Urinary bladder (tissue), 4 donors: ENCODE measurements at places on chromosomes 3 and 15. TPM values are rescaled to one million over a fixed set of nuclear protein-coding genes. Genes with fewer than 3 reads are reported as not detected.

GRCh38 chr3:139534455-139534812, 5.1 kb downstream of the RBP1 start:
- DNase-seq: no peak

The TMEM108 gene
- polyA plus RNA-seq: 23.8 TPM

GRCh38 chr3:117786349-117786748, 1076.8 kb downstream of the TUSC7 start:
- no peak for DNase-seq

- no peak for DNase-seq
Measured at GRCh38 chr3:155313300-155313699, 19.8 kb upstream of the STRIT1 start.

The GOLGA8Q gene
- polyA plus RNA-seq: 1.2 TPM

DNA sequence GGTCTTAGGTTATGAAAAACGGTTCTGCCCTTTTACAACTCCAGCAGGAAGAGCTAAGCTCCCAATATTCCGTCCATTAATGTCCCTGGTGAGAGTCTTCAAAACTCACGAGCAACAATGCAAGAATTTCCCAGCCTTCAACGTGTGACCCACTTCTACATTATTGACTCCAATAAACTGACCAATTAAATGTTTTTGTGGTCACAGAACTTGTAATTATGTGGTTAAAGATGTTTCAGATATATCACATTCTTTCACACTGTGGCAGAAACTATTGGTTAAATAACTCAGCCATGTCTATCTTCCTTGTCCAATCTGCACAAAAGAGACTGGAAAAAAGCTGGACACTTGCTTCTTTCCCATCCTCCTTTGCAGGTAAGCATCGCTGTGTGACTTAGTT, 286.6 kb upstream of the ADAMTS9 start:
- DNase-seq: no peak

The ZXDC gene
- polyA plus RNA-seq: 16.4 TPM

The ADAMTS9 gene
- polyA plus RNA-seq: 20.7 TPM

- DNase-seq: no peak
Measured at GRCh38 chr3:141804778-141805639, 41.8 kb downstream of the GRK7 start.

DNA sequence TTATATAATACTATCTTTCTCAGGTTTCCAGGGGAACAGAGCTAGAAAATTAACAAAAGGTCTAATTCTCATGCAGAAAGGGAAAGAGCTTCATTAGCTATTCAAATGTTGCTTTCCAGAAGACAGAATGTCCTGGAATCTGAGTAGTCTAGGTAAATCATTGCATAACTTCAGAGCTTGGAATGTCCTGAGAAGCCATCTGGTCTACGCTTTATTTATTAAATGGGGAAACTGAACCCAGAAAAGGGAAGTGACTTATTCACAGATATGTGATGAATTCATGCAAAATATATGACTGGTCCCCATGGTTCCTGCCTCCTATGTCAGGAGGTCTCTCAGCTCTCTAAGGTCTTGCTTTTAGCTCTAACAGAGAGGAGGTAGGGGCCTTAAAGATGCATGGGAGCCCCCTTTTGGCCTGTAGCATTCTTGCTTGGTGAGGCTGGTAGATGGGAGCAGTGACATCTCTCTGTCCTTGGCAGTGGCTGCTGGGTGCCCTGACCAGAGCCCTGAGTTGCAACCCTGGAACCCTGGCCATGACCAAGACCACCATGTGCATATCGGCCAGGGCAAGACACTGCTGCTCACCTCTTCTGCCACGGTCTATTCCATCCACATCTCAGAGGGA, 99.2 kb downstream of the CEMIP start:
- DNase-seq: no peak

DNA sequence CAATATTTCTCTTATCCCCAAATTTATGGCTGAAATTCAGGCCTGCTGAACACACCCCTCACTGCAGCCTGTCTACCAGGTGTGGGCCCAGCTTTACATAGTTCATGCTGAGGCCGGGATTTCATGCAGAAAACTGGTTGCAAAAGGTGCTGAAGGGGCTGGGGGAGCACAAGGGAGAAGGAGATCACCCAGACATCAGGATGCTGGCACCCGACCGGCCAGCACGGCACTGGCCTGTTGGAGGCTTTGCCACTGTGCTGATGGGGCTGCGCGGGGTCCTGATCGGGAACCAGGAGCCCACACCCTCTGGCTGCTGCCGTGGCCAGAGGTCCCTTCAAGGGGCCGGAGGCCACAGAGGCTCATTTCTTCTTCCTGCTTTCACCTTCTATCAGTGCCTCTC, 177.9 kb upstream of the C2CD4B start:
- no peak for DNase-seq
